ENCODE measurements at places on chromosomes 6 and 20.

- DNase-seq, result no peak
Observed at GRCh38 chr20:15561070-15561569, 1012.1 kb downstream of the KIF16B start.

GRCh38 chr20:48776306-48776705, 51.5 kb downstream of the PREX1 start:
- DNase-seq, result no peak

- DNase-seq, result no peak
Observed at GRCh38 chr20:8640461-8640860, 428.4 kb upstream of the PLCB4 start.

DNA sequence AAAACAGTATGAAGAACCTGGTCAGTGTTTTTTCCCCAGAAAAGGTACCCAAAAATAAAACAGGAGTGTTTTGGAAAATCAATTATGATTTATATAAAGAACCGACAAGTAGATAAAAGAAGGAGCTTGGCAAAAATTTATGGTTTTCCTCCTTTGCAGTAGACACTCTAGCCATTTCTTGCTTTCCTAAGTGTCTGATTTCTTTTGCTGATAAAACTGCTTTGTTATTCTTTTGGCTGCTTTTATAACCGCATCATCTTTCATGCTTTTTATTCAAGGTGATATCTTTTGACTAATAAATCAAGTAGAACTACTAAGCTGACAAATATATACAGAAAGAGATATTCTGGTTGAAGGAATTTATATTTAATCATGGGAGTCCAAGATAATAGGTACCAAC, 16.6 kb downstream of the ATG5 start:
- DNase-seq, result no peak

GRCh38 chr6:82493467-82493866, 129.8 kb downstream of the TPBG start:
- DNase-seq, result no peak

DNA sequence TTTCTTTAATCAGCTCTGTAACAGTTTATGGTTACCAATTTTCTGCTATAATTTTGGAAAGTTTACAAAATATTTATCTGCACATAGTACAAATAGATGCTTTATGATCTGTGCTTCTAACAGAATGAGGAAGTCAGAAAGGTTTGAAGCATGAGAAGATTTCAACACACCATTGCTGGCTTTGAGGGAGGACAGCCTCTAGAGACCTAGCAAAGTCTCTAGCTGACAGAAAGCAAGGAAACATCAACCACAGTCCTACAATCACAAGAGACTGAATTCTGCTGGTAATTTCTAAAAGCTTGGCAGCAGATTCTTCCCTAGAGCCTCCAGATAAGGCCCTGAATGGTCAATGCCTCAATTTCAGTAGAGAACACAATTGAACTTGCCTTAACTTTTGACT, 750.8 kb upstream of the SLC35B3 start:
- DNase-seq, result no peak

DNA sequence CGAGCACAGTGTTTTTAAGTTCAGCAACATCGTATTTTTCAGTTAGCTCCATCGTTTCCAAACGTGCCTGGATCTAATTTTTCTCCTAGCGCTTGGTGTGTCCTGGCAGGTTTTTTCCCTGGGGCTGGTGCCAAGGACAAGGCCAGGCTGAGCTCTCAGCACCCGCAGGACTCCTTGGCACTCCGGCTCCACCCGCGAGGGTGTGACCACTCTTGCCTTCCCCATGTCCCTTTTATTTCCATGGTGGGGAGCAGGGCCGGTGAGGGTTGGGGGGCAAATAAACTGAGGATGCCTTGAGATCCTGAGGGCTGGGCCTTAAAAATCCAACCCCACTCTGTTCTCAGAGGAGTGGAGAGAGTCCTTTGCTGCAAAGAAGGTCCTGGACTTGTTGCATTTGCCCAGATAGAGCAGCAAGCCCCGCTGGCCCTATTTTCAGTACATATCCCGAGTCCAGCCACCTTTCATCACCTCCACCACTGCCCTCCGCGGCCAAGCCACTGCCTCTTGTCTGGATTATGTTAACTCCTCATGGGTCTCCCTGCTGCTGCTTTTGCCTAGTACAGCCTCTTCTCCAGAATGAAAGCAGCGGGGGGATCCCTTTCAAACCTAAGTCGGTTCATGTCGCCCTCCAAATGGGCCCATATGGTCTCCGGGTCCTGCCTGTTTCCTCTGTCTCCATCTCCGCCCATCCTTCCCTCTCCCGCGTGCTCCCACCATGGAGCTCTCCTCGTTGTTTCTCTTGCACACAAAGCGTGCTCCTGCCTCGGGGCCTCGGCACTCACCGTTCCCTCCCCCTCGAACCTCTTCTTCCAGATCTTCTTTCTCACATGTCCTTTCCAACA, 4.5 kb upstream of the RAB44 start:
- DNase-seq, result no peak

- no peak for DNase-seq
Observed at GRCh38 chr20:47711046-47711752, 74.1 kb downstream of the SULF2 start.

- DNase-seq, result peak; percentile 86
Observed at GRCh38 chr6:16760516-16761470, at the start of gene ATXN1. Gene ATXN1, minus strand, starts transcription at chr6:16761460.

GRCh38 chr6:22952097-22952496, 382.7 kb downstream of the HDGFL1 start:
- no peak for DNase-seq

- DNase-seq, result no peak
Observed at GRCh38 chr6:167455371-167455770, 130.5 kb downstream of the TTLL2 start.
